ENCODE measurements at places on chromosomes 13 and 19. TPM values are rescaled to one million over a fixed set of nuclear protein-coding genes. Genes with fewer than 3 reads are reported as not detected.

The OR7D2 gene
- total RNA-seq: not detected

The ZNF790 gene
- 4.1 TPM for total RNA-seq

The URAD gene
- total RNA-seq: not detected

The SPTBN4 gene
- total RNA-seq: 0.37 TPM

The PTPRH gene
- total RNA-seq: 11.4 TPM

The IFNL1 gene
- total RNA-seq: not detected

The CCDC70 gene
- total RNA-seq: not detected

The ZNF99 gene
- total RNA-seq: not detected

The RASIP1 gene
- total RNA-seq: 2.9 TPM

The POMP gene
- 64.5 TPM for total RNA-seq

The C1QTNF9 gene
- total RNA-seq: not detected

The VSIG10L gene
- 0.73 TPM for total RNA-seq

The N4BP2L1 gene
- 0.98 TPM for total RNA-seq

The ZSCAN5C gene
- not detected for total RNA-seq

The PSG1 gene
- under 0.01 TPM for total RNA-seq

The SDHAF1 gene
- 14.9 TPM for total RNA-seq

The HAUS8 gene
- total RNA-seq: 3.3 TPM

The GNG7 gene
- total RNA-seq: under 0.01 TPM

The ZNF492 gene
- total RNA-seq: 1.4 TPM

The CEACAM7 gene
- not detected for total RNA-seq

The TMEM272 gene
- total RNA-seq: not detected

The ZNF534 gene
- under 0.01 TPM for total RNA-seq

The FSD1 gene
- total RNA-seq: 2.6 TPM

All from subcutaneous preadipocyte (primary cell).